ENCODE measurements at places on chromosomes 4 and X. TPM values are rescaled to one million over a fixed set of nuclear protein-coding genes. Genes with fewer than 3 reads are reported as not detected.

GRCh38 chr4:53421791-53422190 is 44.4 kb downstream of the FIP1L1 start:
- no peak overlapping the region for H3K27ac ChIP-seq
- H3K4me3 ChIP-seq: no peak overlapping the region
- no peaks in the 10 kb centered on the region for H3K4me1 ChIP-seq

TMEM255A gene
- 0.66 TPM for total RNA-seq

GRCh38 chr4:113474017-113474416 is 287.5 kb downstream of the CAMK2D start:
- no peaks in the 10 kb centered on the region for H3K4me1 ChIP-seq
- no peak for DNase-seq
- H3K4me3 ChIP-seq: no peak overlapping the region
- no peaks in the 10 kb centered on the region for H3K27me3 ChIP-seq
- peaks cover 2% of the 10 kb centered on the region for H3K36me3 ChIP-seq

RAB40AL gene
- not detected for total RNA-seq

DIPK2B gene
- total RNA-seq: not detected

KLF8 gene
- total RNA-seq: 6.7 TPM

DNA sequence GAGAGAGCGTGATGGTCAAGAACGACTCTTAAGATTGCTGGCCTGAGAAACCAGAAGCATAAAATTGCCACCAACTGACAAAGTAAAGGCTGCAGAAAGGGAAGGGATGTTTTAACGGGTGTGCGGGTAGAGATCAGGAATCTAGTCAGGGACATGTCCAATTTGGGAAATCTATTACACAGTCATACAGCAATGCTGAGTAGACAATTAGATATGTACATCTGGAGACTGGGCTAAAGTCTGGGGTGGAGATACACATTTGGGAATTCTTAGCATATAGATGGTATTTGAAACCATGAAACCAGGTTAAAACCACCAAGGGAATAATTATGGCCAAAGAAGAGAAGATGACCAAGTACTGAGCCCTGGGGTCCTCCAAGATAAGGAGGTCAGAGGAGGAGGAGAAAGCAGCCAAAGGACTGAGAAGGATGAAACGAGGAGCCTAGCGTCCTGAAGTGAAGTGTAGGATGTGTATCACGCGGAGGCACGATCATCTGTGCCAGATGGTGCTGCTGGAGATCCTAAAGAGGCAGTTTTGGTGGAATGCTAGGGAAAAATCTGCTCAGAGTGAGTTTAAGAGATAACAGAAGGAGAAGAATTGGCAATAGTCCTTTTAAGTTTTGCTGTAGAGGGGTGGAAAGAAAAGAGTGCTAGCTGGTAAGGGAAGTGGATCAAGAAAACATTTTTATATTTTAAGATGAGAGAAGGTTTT is 36.5 kb downstream of the SEC24D start:
- H3K36me3 ChIP-seq: peaks cover 39% of the 10 kb centered on the region
- no peaks in the 10 kb centered on the region for H3K4me1 ChIP-seq
- H3K4me3 ChIP-seq: no peak overlapping the region

CTAG1B gene
- total RNA-seq: not detected

- H3K27me3 ChIP-seq: no peaks in the 10 kb centered on the region
- H3K4me3 ChIP-seq: no peak overlapping the region
- no peaks in the 10 kb centered on the region for H3K36me3 ChIP-seq
- no peak overlapping the region for H3K27ac ChIP-seq
Observed at GRCh38 chrX:151384807-151385206, 12.2 kb upstream of the VMA21 start.

Data from natural killer cell (primary cell).